CD4-positive, alpha-beta T cell treated with Interleukin-10 for 1 hour (primary cell): ENCODE measurements at places on chromosomes 11 and 22.

GRCh38 chr22:21444701-21445436 is 22.3 kb upstream of the TMEM191C start:
- no peak for DNase-seq

DNA sequence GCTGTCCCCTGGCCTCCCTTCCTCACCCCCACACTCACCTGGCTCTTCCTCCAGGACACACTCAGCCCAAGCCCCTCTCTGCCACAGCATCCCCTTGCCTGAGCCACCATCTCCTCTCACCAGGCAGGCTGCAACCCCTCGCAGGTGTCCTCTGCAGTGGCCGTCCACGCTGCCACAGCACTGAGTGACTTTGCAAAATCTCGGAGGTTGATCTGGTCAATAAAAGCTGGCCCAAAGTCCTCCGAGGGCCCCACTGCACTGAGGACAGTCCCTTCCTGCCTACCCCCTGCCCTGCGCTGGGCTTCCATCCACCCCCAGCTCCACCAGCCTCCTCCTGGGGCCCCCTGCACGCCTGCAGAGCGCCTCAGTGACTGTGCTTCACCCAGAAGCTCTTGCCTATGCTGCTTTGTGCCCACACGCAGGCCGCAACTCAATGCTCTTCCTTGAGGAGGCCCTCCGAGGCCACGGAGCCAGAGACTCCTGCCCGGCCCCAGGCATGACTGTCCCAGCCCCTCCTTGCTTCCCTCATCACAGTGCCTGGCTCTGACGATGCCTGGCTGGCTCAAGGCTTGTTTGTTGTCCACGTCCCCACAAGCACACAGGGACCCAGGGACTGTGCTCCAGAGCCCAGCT is 30.8 kb upstream of the SLC22A12 start:
- no peak for DNase-seq

DNA sequence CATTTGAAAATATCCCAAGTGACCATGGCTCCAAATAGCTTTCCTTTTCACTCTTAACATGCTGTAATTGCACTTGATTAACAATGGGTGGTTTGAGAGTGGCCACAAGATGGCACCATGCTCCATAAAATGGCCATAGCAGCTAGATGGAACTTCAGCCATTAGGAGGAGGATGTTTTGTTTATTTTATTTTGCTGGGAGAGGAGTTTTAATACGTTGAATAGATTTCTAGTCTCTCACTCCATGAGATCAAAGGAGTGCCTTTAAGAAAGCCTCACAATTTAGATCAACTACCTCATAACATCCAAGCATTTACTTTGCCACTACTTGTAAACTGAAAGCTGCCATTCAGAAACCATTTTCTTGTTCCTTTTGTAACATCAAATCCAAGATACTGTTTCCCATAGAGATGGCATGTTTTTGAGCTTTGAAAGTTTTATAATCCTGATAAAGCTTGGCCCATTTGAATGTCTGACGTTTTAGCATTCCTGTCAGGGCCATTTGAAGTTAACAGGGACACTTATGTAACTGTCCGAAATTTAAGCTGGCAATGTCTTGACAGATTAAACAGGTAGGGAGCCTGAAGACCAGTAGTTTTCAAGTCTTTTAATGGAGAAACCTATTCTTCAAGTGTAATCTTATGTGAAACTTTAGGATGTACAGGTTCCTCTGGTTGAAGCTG is 4.7 kb downstream of the FEN1 start:
- DNase-seq: peak; percentile 83

GRCh38 chr11:119384332-119384731 is 2.8 kb upstream of the USP2 start:
- no peak for DNase-seq

DNA sequence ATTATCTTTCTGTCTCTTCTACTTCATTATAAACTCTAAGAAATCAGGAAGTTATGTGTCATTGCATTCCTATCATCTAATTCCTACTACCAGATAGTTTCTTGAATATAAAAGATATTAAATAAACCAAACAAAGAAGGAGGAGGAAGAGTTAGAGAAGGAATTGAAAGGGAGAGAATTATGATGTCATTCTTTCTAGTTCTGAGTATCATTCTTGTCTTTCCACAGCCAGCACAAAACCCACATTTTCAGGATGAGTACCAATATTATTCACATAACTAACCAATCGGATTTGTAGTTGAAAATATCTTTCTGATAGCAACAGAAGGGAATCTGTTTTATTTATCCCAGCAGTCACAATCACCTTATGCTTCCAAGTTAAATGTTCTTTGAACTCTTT is 13.3 kb downstream of the MS4A13 start:
- DNase-seq: no peak

GRCh38 chr11:43664295-43664694 is 16.2 kb upstream of the HSD17B12 start:
- no peak for DNase-seq

GRCh38 chr11:129410395-129410960 is 34.8 kb downstream of the BARX2 start:
- no peak for DNase-seq

DNA sequence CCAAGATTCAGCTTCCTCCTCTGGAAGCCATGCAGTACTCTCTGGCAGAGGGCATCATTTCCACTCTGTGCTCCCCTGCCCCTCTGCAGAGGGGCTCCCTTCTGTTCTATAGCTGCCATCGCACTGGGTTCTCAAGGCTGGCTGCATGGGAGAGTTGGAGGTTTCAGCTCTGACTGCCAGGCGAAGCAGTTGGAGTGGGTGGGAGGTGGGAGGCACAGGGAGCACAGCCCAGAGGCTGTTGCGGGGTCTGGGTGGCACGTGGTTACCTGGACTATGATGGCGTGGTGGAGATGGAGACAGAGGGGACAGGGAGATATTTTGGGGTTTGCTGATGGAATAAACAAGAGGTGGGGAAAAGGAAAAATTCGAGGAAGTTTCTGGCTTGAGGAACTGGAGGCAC is 4.8 kb downstream of the PMM1 start:
- DNase-seq: no peak

DNA sequence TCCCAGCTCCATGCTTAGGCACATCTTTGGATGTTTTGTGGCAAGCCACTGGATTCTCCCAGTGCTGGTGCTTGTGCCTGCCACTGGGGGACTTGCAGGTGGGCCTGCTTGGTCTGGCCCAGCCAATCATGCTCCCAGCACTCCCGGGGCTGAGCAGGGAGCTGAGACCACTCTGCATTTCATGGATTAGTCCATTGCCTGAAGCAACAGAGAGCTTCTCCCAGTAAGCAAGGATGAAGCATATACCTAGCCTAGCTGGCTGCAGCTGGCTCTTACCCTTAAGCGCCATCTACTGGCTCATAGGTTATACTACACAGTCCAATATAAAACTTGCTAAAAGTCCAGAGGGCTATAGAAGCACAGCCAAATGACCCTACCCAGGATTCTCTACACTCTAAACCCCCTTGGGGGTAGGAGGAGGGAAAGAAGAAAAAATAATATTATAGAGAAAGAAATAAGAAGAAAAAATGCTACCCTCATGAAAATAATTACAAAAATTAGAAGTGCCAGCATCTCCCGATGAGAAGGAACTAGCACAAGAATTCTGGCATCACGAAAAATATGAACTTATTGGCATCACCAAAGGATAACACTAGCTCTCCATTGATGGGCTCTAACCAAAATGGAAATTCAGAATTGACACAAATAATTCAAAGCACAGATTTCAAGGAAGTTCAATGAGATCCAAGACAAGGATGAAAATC is 275.3 kb downstream of the C11orf87 start:
- DNase-seq: no peak

GRCh38 chr11:68014157-68014946 is 4.2 kb downstream of the ALDH3B1 start:
- DNase-seq: no peak

- DNase-seq: peak; percentile 49
These were observed 74.6 kb upstream of the SUSD2 start for GRCh38 chr22:24106385-24107381.

- DNase-seq: no peak
These were observed 205.9 kb downstream of the ST3GAL4 start for GRCh38 chr11:126561327-126561893.

GRCh38 chr22:49838771-49839717 is 11.4 kb upstream of the BRD1 start:
- peak; percentile 94 for DNase-seq

DNA sequence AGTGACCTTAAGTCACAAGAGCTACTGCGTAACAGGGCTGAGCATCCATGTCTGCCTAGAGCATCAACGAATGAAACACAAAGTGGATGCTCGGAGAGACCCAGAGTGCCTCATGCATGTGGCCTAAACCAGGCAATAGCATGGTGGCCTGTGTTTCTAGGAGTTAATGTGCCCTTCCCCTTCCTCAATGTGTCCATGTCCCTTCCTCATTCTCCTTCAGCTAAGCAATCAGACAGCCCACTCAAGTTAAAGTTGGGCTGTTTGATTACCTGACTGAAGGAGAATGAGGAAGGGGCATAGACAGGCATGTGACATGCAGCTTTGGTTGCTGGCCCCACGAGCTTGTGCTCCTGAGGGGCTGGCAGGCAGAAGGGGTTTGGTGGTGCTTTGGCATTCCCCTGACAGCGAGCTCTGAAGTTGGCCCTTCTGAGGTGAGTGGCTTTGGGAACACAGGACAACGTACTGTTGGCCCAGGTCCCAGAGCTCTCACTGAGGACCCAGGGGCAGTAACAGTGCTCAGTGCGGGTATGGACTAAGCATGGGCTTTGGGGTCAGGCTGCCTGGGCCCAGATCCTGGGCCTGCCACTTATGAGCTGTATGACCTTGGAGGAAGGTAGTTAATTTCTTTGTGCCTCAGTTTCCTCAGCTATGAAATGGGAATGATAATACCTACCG is 46.7 kb downstream of the IRAG1 start:
- DNase-seq: no peak

DNA sequence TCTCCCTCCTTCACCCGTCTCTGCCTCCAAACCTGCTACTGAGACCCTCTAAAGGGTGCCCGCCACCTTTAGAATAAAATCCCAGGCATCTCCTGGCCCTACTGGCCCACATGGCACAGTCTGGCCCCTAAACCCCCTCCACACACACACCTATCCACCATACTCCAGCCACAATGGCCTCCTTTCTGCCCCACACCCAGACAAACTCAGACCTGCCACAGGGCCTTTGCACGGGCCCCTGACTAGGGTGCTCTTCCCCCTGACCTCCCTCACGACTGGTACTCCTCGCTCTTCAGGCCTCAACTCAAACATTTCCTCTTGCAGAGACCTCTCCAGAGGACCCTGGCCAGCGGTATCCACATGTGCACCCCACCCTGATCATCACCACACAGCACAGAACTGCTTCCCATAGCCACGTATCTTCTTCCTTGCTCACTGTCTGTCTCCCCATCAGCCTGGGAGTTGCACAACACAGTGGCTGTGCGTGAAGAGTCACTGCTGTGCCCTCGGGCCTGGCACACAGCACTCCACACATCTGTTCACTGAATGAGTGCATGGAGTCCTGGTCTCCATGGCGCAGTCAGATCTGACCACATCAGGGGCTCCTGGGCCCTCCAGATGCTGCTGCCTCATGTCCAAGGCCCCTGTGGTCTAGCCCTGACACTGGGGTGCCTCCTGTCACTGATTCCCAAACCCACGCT is 66.2 kb upstream of the TCF20 start:
- DNase-seq: no peak

DNA sequence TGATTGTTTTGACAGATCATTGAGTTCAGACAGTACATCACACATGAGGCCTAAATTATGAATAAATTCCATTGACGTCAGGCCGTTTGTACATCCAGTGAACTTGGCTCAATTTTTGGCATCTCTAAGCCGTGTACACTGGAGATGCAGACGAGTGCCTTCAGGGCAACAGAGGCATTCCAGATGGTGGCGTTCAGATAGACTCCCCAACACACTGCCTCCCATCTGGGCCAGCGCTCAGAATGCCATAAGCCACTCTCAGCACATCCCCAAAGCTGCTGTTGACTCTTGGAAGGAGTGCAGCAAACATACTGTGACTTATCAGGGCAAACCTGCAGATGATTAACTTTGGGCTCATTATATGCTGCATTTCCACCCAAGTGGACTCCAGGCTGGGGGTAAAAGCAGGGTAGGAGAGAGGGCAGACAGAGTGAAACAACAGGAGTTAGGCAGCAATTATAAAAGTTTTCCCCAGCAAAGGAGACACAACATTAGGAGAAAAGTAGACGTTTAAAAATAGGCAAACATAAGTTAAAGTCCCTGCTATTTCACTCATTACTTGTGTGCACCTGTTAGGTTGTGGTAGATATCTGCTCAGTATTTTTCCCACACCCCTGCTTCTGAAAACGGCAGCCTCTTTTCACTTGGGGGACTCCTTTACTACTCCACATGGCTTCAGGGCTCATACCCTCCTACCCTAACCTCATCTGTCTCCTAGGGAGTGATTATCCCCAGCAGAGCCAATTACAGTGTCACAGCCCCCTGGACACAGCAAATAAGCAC is 60.2 kb upstream of the PDE3B start:
- DNase-seq: no peak

GRCh38 chr22:50298937-50299784 is 8.3 kb downstream of the PLXNB2 start:
- DNase-seq: no peak

DNA sequence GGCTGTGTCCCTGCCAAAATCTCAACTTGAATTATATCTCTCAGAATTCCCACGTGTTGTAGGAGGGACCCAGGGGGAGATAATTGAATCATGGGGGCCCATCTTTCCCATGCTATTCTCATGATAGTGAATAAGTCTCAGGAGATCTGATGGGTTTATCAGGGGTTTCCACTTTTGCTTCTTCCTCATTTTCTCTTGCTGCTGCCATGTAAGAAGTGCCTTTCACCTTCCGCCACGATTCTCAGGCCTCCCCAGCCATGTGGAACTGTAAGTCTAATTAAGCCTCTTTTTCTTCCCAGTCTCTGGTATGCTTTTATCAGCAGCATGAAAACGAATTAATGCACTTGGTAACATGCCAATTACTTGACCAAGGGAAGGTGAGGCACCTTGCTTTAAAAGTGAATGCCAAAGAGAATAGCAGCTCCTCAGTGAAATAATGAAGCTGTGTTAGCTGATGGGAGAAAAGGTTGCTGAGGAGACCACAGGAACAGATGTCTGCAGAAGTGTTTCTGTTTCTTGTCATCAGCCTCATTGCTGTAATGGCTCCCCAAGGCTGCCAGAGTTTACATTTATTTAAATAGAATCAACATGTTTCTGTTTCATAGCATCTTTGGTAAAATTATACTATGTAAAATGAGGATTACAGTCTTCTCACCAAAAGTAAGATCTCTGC is 89.0 kb upstream of the CD44 start:
- DNase-seq: no peak

DNA sequence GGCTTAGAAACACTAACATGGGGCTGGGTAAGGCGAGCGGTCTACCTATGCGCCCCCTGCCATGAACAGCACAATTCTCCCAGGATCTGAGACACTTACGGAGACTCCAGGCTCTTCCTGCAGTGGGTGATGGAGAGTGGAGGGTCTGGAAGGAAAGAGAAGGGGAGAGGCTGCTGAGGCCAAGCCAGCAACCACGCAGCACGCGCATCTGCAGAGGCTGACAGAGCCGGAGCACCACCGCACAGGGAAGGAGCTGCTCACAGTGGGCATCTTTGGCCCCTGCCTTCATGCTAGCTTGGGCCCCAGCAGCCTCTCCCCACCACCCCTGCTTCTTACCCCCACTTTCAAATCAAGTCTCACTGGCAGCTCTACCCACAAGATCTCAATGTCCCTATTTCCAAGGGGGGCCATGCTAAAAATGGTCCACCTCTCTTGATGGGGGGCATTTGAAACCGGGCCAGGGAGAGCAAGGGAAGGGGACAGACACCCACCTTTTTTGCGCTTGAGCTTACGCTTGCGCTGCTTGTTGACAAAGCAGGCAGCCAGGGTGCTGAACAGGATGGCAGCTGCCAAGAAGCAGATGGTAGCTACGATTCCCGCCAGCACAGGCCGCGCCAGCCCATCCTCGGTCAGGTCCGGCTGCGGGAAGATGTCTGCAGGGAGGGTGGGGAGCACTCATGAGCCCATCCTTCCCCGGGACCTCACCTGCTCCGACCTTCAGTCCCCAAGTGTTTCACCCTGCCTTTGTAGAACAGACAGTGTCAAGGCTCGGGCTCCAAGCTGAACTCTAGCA is 34.5 kb downstream of the IGSF9B start:
- no peak for DNase-seq
